NCI-H2107 (cell line): ENCODE measurements at places on chromosomes 16 and 17.

DNA sequence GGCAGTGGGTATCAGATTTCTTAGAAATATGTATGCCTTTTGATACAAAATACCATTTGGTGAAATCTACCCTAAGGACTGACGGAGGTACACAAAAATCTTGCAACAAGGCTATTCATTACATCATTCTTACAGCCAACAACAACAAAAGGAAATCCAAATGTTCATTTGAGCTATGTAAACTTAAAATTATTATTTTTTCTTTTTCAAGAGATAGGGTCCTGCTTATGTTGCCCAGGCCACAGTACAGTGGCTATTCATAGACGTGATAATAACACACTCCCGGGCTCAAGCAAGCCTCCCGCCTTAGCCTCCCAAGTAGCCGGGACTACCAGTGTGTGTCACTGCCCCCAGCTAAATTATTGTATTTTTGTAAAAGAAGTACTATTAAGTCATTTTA lies 9.0 kb downstream of the SRR start:
- no peak for DNase-seq

DNA sequence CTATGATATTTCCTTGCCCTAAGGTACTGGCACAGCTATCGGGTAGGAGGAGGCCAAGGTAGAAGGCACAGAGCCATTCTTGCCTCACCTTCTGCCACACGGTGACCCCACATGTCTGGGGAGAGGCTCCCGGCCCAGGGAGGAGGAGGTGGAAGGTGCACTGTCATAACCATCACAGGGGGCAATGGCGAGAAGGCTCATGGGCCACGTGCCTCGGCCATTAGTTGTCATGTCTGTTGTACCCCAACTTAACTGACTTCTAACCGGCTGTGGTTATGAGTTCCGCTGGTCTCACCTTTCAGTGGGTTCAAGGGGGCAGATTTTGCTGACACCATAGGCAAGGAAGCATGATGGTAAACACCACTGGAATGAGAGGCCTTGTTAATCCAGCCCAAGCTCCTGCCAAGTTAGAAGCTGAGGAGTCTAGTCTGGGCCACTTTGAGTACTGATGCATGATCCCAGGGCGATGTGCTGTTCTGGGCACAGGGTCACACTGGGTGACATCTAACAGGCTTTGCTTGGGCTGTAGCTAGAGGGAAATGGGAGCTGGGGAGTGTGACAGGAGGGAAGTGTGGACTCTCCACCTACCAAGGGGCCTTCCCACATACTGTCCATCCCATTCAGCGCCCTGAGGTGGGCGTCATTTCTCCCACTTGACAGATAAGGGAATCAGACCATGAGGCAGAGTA lies 39.6 kb downstream of the HLF start:
- no peak for DNase-seq

DNA sequence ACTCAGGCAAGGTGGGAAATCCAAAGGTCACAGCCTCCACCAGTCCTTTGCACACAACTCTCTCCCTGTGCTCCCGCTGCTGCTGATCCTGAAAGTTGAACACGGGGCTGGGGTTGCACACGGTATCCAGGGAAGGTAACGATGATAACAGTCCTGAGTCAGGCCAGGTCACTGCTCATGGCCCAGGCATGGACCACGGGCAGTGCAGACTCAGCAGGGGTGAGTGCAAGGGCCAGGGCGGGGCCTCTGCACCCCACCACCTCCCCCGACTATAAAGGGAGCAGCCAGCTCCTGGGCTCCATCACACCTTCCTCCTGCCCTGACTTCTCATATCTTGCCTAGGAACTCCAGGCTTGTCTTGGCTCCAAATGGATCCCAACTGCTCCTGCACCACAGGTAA lies at the start of gene MT1B:
TSS of gene MT1B (plus strand) at position 301 of the 400 bp plus-strand sequence. CDS start at position 369, 68 bp downstream.
- DNase-seq, result no peak

GRCh38 chr16:4966736-4967453 lies 8.8 kb downstream of the SEC14L5 start:
- DNase-seq, result no peak

GRCh38 chr17:59151591-59151990 lies 3.4 kb downstream of the SKA2 start:
- no peak for DNase-seq

DNA sequence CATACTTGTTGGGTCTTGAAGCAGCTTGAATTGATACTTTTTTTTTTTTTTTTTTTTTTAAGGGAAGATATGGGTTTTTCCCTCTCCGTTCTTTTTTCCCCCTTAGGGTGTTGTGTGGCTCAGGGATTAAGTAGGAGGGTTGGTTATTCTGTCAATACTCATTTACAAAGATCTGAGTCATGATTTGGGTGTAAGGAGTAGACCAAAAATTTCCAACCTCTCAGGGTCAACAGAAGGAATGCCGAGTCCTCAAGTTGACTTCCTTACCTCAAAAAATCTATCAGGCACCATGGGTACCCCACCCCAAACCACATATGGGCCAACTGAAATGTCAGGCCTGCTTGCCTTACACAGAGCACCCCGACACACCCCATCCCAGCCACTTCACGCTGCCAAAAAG lies 230.5 kb downstream of the CCDC182 start:
- DNase-seq, result no peak

DNA sequence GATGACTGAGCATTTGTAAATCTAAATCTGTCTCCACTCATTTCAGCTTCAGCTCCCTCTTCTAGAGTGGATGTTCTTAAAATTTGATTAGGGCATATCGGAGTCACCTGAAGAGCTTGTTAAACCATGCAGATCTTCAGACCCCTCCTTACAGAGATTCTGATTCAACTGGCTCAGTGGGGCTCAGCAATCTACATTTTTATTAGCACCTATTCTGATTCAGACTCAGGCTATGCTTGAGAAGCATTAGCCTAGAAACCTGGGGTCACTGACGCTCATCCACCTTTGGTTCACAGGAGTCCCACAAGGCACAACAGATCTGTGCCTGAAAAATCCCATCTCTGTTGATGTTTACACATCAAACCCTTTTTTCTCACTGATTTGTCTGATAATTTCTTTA lies 365.6 kb downstream of the GRIN2A start:
- DNase-seq, result no peak

DNA sequence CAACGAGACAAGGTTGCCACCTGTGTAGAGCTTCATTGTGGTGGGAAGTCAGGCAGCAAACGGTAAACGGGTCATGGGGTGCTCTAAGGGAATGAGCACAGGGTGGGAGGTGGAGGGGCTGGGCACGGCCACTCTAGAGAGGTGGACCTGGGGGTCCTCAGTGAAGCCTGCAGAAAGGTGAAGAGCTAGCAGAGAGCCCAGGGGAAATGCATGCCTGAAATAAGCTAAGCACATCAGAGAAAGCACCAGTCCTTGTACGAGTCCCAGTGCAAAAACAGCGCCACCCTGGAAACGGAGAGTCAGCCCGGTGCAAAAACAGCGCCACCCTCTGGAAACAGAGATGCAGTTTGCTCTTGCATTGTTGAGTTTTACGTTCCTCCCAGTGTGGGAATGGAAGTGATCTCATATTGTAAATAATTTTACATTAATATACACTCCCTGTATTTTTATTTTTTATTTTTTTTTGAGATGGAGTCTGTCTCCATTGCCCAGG lies 65.0 kb downstream of the TBC1D16 start:
- DNase-seq, result no peak

DNA sequence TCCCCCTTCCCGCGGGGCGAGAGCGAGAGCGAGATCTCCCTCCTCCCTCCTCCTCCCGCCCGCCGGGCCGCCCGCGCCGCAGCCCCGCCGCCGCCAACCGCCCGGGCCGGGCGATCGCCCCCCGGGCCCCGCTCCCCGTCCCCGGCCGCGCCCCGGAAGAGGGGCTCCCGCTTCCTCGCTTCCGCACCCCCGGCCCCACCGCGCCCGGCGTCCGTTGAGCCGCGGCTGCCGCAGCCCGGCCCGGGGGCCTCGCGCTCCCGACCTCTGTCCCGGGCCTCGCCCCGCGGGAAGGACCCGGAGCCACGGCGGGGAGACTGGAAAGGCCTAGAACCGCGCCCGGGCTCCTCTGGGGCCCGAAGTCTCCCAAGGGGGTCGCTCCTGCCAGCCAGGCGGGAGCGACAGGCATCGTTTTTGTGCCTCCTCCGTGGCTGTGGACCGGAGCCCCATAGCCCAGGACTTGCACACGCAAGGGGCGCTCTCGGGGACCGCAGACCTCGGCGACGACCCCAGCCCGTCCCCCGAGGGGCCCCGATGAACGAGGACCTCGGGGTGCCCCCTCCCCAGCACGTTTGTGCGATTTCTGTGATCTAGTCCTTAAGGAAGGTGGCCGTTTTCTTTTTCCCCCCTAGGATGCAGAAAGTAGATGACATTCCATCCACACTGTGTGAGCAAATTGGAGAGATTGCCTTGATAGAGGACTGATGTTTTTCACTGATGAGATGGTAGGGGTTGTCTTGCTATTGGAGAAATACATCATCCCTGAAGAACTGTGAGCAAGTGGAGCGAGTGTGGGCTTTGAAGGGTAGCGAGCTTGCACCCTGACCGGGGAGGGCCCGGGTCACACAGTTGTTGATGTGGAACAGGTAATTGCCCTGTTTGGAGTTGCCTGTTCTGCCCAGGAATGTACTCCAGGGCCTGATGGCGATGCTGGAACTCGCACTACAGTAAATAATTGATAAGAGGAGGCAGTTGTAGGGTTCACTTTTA lies 611 bp downstream of the BANP start:
- DNase-seq, result no peak

DNA sequence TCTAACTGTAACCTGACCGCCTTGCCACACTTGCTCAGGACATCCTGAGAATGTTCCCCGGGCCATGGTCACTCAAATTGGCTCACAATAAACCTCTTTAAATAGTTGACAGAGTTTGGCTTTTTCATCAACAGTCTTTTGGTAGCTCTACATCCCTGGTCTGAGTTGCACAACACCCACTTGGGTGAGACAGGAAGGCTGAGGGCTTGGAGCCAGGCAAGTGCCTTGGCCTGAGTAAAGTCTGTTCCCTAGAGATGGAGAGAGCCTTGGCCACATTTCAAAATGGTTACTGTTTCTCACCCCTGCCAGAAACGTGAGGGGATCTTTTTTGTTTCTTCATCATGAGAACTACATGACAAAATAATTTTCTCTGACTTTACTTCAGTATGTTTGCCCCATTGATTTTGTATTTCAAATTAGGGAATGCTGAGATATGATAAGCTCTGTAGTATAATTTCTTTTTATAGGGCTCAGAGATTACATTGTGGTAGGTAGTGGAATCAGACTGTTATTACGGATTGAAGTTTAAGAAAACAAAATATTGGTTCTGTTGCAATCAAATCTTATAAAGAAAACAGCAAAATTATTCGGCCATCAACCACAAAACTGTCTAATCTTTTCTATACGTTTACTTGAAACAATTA lies 53.9 kb upstream of the NETO2 start:
- DNase-seq, result no peak

GRCh38 chr16:72873044-72873443 lies 174.9 kb downstream of the ZFHX3 start:
- DNase-seq, result no peak

DNA sequence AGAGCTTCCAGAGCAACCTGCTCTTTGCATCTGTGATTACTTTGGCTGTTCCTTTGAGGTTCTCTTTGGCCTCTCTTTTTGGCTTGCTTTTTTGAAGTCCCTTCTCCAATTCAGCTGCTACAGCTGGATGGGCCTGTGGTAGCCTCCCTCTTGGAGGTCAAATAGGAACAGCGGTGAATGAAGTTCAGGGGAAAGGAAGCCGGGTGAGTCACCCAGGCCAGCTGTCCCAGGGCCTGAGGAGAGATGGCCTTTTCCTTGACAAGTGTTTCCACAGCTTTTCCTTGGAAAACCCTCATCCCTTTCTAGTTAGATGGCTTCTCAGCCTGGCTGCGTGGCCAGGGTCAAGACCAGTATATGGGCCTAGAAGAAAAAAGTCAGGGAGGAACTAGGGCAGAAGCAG lies 103.1 kb downstream of the STX8 start:
- DNase-seq, result no peak

GRCh38 chr17:64448665-64449512 lies at the start of gene MILR1:
Gene MILR1 (plus strand): TSS chr17:64449115. CDS start chr17:64449169, 54 bp downstream.
- DNase-seq, result no peak

- peak; percentile 32 for DNase-seq
Measured at GRCh38 chr17:35804658-35805192, 4.6 kb upstream of the TAF15 start.

DNA sequence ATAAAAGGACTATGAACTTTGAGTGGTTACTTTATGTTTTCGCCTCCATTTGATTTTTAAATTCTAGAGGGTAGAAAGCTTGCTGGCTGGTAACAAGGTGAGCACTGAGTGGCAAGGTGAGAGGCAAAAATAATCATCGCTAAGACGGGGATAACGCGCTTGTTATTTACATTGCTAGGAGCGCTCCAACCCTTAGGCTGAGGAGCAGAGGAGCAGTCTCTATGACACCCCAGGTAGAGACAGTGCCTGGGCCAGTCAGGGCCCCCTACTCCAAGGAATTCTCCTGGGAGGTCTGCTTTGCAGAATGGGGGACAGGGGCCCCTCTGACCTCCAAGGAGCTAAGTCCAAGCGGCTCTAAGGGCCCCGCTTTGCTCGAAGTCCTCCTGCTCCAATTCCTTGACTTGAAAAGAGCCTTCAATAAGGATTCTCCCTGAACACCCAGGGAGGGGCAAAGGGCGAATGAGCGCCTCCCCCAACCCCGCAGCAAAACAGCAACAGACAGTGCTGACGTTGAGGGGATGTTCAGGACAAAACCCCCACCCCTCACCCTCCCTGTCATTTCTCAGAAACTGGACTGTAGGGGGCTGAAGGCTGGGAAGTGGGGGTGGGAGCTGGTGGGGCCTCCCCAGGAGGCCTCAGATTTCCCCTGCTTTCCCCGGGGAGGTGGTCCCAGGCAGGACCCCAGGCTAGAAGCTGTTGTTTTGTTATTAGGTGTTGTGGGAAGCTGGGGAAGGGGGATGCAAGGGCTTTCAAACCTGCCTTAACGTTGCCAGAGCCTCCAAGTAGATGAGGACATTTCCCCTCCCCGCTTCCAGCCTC lies 10.2 kb upstream of the FOXF1 start:
- no peak for DNase-seq

DNA sequence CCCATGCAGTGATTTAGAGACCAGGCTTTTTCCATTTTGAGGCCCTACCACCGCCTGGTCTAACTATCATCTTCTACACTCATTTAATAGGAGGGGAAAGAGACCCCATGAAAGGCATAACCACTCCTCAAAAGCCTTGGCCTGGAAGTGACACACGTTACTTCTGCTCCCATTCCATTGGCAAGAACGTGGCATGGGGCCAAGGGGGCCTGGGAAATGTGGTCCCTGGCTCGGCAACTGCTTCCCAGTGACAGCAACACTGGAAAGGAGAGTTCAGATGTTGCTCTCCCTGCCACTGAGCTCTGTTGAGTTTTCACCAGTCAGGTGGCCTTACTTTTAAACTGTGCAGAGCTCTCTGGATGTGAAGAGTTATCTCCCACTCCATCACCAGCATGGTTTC lies 45.2 kb upstream of the MAP3K14 start:
- DNase-seq, result no peak

DNA sequence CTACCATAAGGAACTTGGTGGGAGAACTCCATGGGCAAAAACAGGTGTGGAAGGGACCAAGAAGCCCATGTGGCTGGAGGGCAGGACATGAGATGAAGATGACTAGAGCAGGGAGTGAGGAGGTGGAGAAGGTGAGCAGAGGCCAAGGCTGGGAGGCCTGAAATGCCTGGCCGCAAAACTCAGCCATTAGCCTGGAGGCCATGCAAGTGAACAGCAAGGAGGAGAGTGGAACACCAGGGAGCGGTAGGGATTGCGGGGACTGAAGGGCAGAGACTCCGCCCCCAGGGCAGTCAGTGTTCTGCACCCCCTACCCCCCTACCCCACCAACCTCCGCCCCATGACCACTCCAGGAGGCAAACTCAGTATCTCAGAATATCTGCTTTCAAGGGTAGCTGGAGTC lies 17.0 kb downstream of the BCL7C start:
- no peak for DNase-seq
